ENCODE measurements at places on chromosomes 6 and 20. TPM values are rescaled to one million over a fixed set of nuclear protein-coding genes. Genes with fewer than 3 reads are reported as not detected.
A peak's percentile ranks its signal among the peaks of the same experiment; 100 is the strongest.

NKX2-4 gene
- not detected for total RNA-seq

- H3K27me3 ChIP-seq = no peaks in the 10 kb centered on the region
- peak overlapping the region; percentile 16 for H3K4me3 ChIP-seq
- H3K36me3 ChIP-seq = no peaks in the 10 kb centered on the region
- H3K27ac ChIP-seq = no peak overlapping the region
- H3K4me1 ChIP-seq = peaks cover 16% of the 10 kb centered on the region
- DNase-seq = peak; percentile 91
Observed at GRCh38 chr6:157756708-157757429, 66.2 kb upstream of the SNX9 start.

GRCh38 chr6:109471105-109471810 is 11.8 kb downstream of the ZBTB24 start:
- peaks cover 68% of the 10 kb centered on the region for H3K36me3 ChIP-seq
- no peaks in the 10 kb centered on the region for H3K4me1 ChIP-seq
- DNase-seq = no peak

GRCh38 chr6:139765825-139766285 is 391.4 kb upstream of the CITED2 start:
- DNase-seq = no peak
- peaks cover 26% of the 10 kb centered on the region for H3K4me1 ChIP-seq
- H3K4me3 ChIP-seq = no peak overlapping the region
- peak overlapping the region; percentile 93 for H3K27ac ChIP-seq

- H3K27me3 ChIP-seq = no peaks in the 10 kb centered on the region
- peaks cover 17% of the 10 kb centered on the region for H3K4me1 ChIP-seq
- no peak overlapping the region for H3K27ac ChIP-seq
- H3K4me3 ChIP-seq = no peak overlapping the region
- H3K36me3 ChIP-seq = no peaks in the 10 kb centered on the region
Observed at GRCh38 chr6:35311390-35312075, 13.9 kb downstream of the DEF6 start.

- H3K27ac ChIP-seq = no peak overlapping the region
- no peaks in the 10 kb centered on the region for H3K36me3 ChIP-seq
Observed at GRCh38 chr6:129893640-129894039, 32.5 kb upstream of the TMEM244 start.

GRCh38 chr6:95280686-95281273 is 296.6 kb upstream of the MANEA start:
- no peak for DNase-seq
- H3K4me3 ChIP-seq = no peak overlapping the region
- no peaks in the 10 kb centered on the region for H3K4me1 ChIP-seq
- no peaks in the 10 kb centered on the region for H3K27me3 ChIP-seq
- no peaks in the 10 kb centered on the region for H3K36me3 ChIP-seq
- H3K27ac ChIP-seq = no peak overlapping the region

All from right atrium auricular region (tissue), 2 donors.